ENCODE measurements at places on chromosomes 3 and 15.

DNA sequence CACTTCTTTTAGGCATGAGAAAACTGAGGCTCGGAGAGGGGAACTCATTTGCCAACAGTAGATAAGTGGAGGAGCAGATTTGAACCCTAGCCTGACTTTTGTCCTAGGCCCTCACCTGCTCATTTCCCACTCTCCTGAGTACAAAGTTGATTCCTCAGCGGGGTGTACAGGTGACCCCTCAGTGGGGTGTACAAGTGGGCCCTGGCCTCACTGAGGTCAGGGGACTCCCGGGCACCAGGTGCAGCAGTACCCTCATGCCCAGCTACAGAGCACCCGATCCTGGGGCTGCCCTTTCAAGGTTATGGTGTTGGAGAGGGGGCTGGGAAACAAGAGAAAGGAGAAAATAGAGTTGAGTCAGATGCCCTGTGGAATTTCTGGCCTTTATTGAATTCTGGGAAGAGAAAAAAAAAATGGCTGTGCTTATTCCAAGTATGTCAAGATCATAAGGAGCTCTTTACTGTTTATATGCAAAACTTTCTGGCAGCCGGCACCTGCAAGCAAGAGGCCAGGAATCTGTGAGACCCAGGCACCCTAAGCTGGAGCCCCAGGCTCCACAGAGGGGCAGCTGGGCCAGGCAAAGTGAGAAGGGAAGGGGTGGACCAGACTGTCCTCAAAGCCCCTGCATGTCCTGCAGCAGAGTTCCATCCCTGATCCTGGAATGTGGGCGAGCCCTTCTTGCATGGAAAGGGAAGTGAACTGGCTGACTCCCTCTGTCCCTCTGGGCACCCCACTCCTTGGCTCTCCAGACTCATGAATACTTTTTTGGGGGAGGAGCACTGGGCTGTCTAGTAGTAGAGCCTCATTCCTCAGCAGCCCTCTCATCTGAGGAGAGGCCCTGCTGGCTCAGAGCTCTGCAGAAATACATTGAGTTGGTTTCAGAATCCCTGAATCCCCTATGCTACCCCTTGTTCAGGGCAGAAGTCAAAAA lies 43.1 kb downstream of the AMOTL2 start:
- no peak for DNase-seq

DNA sequence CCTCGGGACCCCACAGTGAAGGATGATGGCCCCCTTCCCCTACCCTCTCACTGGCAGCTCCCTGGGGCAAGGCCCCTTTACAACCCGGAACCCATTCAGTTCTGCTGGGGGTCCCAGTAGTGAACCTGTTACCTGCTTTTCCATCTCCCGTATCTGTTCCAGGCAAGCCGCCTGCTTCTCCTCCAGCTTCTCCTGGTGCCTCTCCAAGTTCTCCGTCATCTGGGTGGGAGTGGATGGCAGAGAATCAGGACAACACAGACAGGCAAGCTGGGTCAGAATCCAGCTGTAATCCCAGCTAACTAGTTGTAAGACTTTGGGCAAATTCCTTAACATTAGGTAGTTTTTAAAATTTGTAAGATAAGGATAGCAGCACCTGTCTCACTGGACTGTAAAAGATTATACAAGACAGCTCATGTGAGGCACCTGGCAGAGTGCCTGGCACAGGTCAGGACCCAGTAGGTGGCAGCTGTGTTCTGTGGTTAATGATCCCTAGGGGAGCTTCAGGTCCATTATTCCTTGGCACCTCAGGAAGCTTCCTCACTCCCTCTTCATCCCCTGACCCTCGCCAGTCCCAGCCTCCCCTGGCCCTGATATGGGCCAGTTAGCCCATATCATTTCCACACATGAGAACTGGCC lies 6.4 kb upstream of the ANKRD63 start:
- no peak for DNase-seq

DNA sequence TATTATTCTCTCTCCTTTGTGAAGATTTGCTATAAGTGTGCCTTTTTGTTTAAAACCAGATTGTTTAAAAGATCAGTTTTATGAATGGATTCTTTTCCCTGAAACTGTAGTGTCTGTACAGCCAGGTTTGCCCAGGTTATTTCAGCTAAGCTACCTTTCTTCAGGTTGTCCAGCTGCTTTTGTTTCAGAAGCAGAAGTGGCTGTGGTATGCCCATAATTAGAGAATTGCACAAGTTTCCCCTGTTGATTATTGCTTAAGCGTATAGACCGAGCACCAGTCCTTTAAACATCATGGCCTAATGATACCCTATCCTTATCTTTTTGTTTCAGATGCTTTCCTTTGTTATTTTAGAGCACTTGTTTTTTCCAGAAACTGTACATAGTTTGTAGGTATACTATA lies 10.2 kb downstream of the ASB7 start:
- no peak for DNase-seq

- no peak for DNase-seq
Measured at GRCh38 chr3:184993394-184993793, 159.5 kb downstream of the C3orf70 start.

GRCh38 chr3:162334537-162334936 lies 837.9 kb downstream of the OTOL1 start:
- no peak for DNase-seq

DNA sequence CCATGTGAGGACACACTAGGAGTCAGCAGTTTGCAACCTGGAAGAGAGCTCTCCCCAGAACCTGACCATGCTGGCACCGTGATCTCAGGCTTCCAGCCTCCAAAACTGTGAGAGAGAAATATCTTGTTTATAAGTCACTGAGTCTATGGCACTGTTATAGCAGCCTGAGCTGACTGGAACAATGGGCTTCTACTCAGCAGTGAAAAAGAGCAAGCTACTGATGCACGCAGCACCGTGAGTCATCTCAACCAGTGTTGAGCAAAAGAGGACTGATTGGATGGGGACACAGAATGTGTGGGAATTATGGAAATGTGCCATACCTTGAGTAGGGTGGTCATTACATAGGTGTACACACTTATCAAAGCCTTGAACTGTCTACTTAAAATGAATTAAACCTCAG lies 230.4 kb downstream of the PLCL2 start:
- no peak for DNase-seq

DNA sequence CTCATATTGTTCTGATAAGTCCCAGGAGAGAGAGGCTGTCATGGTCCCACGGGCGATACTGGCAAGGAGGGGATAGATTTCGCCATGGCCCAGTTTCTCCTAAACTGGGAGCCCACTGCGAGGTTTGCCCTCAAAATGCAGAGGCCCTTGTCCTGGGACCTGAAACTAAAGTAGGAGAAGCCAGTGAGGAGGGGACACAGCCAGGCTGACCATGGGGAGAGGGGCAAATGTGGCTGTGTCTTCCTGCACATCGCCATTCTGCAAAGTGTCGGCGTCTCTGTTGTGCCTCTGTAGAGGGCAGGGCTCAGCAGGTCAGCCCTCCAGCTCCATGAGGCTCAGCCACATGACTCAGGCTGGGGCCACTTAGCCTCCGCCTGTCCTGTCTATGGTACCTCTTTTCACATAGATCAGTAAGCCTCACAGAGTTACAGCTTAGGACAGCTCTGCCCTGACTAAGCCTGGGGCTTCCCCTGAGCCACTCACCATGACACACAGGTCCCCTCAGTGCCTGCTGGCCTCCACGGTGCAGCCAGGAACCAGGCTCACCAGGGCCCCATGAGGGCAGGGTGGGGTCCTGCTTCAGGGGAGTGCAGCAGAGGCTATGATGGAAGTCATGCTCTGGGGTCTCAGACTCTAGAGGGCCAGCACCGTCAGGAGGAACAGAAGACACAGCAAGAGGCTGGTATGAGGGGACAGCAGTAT lies 28.6 kb upstream of the PLXNA1 start:
- no peak for DNase-seq

DNA sequence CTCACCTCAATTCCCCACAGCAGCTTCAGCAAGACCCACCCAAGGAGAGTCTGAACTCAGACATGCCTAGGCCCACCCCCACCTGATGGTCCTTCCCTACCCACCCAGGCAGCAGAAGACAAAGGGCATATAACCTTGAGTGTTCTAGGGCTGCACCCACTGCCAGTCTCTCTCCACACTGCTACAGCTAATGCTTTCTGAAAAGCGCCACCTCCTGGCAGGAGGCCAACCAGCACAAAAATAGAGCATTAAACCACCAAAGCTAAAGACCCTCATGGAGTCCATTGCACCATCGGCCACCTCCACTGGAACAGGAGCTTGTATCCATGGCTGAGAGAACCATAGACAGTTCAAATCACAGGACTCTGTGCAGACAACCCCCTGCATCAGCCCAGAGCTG lies 11.3 kb upstream of the RPL39L start:
- no peak for DNase-seq

- no peak for DNase-seq
Measured at GRCh38 chr15:42152196-42152920, 4.1 kb downstream of the PLA2G4F start.

DNA sequence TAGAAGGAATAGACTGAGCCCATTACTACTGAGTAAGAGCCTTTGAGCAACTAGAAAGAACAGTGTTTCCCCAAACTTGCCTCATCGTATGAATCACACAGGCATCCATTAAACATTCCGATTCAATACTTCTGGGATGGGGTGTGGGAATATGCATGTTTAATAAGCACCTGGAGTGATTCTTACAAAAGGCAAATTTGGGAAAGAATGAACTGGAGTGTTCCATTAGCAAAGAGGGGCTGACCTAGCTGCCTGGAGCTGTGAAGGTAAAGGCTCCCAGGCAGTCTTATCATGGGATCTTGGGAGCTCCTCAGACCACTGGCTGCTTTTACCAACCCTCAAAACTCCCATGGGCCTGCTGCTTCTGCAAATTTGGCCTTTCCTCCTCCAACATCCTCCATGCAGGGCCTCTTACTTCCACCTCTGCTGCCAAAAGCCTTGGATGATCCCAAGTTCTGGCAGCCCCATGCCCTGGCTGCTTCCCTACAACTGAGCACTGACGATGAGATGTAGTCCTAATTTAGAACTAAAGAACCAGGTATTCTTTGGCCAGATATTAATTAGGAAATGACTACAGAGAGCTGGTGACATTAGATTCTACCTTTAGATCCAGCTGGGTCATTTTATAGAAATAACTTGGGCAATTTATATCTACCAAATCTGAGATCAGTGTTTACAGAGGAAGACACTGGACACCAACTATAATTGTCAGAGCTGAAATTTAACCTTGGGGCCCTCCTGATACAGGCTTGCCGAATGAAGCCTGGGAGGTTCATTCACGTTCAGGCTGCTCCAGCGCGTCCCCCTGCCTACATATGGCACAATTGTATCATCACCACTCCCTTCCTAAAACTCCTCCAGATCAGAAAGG lies 11.2 kb upstream of the HOMER2 start:
- no peak for DNase-seq

DNA sequence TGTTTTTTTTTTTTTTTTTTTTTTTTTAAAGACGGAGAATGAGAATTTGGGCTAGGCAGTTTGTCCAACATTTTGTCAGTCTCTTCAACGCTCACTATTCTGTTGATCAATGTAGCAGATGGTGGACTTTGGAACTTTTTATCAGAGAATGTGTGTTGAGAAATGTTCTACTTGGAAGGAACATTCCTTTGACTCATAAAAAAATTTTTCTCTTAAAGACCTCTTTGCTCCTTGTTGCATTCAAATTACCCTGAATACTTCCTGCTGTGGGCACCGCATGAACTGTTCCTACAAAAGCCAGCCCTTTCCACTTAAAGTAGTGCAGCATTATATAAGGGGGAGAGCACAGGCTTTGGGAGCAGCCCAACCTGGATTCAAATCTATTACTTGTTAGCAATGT lies 182.9 kb downstream of the AKAP13 start:
- no peak for DNase-seq

DNA sequence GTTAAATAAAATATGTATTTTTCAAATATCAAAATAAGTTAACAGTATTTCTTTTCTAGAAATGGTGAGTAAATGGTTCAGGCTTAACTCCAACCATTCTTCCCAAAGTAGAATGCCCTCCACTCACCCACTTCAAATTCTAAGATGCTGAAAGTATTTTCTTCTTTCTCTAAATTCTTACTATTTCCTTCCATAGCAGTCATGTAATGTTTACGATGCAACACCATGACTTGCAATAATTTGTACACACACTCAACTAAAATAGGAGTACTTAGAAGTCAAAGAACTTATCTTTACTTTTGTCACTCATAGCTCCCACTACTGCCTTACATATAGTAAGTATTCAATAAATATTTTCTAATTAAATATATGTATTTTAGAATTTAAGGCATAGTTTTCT lies 65.0 kb downstream of the AQR start:
- no peak for DNase-seq

DNA sequence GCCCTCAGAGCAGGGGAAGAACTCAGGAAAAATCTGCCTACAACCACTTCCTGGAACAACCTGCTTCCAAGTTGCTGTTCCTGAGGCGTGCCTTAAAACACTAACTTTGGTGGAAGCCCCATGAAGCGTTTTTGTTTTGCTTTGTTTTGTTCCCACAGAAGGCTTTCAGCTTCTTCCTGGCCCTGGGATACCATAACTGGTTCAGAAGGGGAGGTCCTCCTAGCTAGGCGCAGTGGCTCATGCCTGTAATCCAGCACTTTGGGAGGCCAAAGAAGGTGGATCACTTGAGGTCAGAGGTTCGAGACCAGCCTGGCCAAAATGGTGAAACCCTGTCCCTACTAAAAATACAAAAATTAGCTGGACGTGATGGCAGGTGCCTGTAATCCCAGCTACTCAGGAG lies 1.2 kb upstream of the IP6K1 start:
- no peak for DNase-seq

DNA sequence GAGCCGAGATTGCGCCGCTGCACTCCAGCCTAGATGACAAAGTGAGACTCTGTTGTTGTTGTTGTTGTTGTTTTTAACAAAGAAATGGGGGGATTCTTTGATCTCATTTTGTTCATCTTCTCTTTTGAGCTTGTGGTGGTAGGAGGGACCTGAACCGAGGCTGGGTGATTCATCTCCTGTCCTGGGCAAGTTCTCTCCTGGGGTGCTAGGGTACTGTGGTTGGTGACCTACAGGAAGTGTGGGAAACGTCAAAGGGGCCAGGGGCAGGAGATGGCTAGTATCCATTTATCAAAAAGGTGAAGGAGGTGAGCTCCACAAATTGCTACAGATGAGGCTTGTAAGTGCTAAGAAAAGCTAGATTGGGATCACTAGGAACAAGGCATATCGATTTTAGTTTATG lies 14.3 kb downstream of the PPCDC start:
- DNase-seq = no peak

DNA sequence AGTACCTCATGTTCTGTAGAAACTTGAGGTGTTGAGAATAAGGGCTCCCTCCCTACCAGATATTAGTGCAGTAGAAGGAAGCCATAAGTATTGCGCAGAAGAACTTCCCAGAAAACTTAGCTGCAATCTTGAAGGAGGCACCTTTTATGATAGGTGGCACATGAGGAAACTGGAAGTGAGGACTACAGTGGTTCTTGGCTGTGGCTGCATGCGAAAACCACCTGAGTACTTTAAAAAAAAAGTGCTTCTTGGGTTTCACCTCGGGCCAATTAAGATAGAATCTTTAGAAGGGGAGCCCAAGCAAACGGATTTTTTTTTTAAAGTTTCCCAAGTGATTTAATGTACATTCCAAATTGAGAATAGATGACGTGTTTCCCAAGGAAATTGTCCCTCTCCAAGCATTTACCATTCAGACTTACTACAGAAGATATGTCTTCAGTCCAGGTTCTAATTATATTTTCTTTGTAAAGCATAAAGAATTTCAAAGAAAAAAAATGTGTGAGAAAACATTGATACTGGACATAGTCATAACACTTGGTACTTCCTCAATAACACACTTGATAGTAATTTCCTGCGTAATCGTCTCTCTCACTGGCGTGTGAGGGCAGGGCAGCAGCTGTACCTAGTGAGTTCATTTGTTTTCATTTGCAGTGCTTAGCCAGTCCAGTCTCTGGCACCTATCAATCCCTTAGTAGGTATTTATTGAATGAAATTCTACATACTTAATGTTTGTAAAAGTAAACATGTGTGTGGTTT lies 12.3 kb upstream of the NR1I2 start:
- no peak for DNase-seq

Measured in stimulated activated CD8-positive, alpha-beta memory T cell treated with anti-CD3 and anti-CD28 coated beads, Interleukin-7, amount 100 ng/mL, for 48 hours (primary cell).